ENCODE measurements at places on chromosomes 6 and 20.
A peak's percentile ranks its signal among the peaks of the same experiment; 100 is the strongest.

DNA sequence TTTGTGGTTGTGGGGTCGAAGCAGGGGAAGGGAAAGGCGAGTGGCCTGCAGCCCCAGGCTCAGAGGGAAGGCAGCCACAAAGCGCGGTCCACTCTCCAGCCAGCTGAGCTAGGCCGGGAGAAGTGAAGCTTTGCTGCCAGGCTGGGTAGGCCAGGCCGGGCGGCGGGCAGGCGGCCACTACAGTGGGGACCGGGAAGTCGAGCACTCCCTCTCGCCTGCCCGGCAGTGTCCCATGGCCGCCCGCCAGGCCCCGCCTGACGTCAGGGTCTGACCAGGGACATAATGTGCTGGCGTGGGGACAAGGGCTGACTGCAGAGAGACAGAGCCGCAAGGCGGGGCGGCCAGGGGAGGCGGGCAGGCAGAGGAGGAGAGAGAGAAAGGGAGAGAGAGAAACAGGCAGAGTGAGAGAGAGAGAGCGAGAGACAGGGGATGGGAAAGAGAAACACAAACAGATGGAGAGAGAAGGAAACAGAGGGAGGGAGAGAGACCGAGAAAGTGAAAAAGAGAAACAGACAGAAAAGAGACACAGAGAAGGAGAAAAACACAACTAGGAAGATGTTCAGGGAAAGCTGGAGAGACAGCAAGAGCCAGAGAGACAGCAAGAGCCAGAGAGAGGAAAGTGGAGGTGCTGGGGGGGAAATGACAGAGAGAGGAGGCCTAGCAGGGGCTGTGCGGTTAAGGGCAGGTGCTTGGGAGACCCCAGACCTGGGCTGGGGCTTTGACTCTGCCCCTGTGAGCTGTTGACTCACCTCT lies 94.5 kb upstream of the PTPN1 start:
- no peak for DNase-seq

DNA sequence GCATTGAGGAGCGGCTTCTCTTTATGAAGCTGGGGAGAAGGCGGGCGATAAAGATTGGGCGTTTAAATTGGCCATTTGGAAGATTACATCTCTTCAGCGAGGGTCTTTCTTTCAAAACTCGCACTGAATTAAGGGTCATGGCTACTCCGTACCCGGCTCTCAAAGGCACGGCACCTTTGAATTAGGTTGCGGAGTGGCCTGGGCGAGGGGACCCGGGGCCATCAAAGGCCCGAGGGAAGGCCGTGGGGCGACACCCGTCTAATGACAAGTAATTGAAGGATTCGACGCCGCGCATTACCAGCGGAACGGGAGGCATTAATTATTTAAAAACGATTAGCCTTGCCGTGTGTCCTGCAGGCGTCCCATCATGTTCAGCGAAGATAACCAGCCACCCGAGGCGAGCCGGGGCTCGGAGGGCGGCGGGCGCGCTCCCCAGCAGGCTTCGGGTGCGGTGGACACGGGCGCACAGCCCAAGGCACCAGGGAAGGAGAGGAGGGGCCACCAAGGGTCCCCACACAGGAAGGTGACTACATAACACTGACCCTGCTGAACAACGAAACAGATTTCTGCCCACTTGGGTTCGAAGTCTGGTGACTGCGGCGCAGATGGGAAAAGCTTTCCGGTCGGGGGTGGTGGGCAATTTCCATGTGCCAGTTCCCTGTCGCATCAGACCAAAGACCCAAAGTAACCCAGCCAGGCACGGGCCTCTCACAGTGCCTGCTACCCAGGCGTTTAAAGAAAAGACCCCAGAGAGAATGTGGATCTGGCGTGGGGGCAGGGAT lies 7.4 kb downstream of the FOXA2 start:
- DNase-seq, result no peak

DNA sequence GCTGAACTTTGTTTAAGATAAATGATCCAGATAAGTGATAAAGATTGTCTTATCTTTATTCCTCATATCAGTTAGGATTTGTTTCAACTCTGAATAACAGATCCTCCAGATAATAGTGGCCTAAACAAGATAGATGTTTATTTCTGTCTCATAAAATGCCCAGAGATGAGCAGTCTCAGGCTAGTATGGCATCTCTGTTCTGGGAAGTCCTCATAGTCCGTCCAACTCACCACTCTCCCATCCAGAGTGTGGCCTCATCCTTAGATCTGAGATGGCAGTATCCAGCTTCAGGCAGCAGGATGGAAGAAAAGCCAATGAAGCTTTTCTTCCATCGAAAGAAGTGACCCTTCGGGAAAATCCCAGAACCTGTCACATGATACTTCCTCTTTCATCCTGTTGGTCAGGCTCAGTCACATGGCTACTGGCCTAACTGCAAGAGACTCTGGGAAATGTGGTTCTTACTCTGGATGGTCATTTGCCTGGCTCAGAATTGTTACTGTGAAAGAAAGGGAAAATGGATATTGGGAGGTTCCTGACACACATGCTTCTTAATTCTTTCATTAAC lies 29.4 kb upstream of the TAGAP start:
- DNase-seq, result no peak

GRCh38 chr6:112640891-112641290 lies 293.8 kb downstream of the RFPL4B start:
- DNase-seq, result no peak

- no peak for DNase-seq
Measured at GRCh38 chr6:135296715-135297114, 115.6 kb downstream of the MYB start.

GRCh38 chr6:159084493-159085091 lies 39.8 kb upstream of the TAGAP start:
- no peak for DNase-seq

DNA sequence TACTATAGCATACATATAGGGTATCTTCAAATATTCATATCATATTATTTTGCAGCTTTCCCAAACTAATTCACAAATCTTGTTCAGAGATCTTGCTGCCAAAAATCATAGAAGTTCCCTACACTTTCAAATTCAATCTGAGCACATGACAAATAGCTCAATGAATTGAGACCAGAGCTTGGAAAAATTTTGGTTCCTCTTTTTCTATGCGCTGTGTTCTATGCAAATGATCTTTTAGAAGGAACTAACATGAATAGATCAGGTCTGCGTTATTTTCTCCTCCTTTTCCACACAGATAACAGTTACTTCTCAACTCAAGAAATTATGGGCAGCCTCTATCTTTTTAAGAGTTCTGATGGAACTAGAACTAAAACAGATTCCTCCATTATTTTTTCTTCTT lies 316.3 kb downstream of the ARHGAP18 start:
- no peak for DNase-seq

GRCh38 chr6:62775427-62776022 lies 435.7 kb upstream of the FKBP1C start:
- peak; percentile 33 for DNase-seq

DNA sequence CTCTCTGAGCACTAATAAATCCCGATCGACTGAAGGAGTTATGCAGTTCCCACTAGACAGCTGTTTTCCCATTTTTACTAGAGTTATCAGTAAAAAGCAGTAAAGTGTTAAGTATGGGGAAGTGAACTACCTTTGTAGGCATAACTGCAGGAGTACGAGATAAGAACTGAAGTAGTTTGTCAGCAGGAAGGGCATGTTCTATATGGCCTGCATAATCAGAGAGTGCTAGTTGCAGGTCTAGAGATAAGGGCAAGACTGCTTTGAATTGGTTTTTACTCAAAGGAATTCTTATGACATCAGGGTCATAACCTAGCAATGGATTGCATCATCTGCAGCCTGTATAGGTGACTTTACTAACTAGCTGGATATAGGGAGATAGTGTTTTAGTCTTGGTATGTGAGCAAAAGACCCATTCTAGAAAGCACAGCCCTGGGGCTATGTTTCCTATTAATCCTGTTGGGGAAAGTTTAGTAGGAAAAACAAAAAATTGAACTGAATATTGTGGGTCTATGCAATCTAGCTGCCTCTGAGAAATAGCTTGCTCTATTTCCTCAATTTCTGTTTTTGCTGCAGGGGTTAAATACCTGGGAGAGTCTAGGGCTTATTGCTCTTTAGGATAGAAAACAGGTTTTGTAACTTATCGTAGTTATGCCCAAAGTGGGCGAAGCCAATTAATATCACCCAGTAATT lies 22.6 kb upstream of the CRISP1 start:
- no peak for DNase-seq

DNA sequence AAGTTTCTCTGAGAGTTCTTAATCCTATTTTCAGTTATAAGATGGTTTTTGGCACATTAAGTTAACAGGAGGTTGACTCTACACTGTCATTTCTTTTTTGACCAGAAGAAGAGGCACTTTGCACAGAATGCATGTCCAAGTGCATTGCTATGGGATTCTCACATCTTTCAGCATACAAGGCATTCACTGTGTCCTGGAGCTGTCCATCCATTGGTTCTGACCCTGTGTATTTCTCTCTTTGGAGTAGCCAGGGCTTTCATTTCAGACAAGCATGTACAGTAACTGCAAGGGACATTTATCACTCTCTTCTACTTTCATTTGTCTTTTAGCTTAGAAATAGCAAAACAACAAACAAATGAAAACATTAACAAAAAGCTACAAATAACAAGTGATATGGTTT lies 275.1 kb upstream of the IMPG1 start:
- no peak for DNase-seq

DNA sequence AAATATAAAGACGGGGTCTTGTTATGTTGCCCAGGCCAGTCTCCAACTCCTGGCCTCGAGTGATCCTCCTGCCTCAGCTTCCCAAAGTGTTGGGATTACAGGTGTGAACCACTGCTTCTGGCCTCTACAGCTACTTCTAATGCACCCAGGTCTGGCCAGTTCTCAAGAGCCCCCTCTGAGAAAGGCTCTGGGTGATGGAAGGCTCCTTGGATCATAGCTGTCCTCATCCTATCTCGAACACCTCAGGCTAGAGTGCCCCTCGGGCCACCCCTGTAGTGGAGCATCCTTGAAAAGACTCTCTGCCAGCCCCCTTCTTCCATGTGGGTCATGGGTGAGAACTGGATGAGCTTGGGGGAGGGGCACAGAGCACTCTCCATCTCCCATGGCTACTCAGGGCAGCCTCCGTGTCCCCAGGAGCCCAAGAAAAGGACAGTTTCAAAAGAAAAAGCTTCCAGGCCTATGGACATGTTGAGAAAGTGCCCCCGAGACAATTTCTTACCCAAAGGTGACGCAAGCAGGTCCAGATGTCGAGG lies 714 bp upstream of the MYLK2 start:
- DNase-seq, result no peak

GRCh38 chr6:159045801-159046200 lies 1.0 kb upstream of the TAGAP start:
- no peak for DNase-seq

GRCh38 chr6:111534231-111534751 lies 51.3 kb upstream of the REV3L start:
- DNase-seq, result peak; percentile 97

DNA sequence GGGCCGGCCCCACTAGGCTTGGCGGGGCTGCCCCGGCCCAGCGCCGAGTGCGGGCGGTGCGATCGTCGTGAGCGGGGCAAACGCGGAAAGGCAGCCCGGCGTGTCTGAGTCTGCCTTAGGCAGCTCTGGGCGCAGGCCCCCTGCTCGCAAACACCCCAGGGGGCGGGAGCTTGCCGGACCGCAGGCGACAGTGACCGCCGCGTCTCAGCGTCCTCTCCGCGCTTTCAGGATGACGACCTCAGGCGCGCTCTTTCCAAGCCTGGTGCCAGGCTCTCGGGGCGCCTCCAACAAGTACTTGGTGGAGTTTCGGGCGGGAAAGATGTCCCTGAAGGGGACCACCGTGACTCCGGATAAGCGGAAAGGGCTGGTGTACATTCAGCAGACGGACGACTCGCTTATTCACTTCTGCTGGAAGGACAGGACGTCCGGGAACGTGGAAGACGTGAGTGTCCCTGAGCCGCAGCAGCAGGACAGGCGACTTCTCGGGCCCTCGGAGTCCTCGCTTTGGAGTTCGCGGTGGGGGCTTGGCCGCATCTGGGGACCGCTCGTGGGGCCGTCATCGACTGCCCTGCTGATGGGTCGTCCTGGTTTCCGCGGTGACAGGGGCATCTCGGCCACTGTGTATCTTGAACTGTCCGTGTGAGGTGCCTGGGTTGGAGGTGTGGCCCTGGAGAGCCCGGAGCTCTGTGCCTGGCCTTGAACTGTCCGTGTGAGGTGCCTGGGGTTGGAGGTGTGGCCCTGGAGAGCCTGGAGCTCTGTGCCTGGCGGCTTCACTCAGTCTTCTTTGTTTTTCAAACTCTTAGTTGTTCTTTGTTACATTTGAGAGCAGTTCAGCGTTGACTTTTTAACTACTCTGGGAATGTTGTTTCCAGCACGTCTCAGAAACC lies 786 bp downstream of the ADRM1 start:
- no peak for DNase-seq

DNA sequence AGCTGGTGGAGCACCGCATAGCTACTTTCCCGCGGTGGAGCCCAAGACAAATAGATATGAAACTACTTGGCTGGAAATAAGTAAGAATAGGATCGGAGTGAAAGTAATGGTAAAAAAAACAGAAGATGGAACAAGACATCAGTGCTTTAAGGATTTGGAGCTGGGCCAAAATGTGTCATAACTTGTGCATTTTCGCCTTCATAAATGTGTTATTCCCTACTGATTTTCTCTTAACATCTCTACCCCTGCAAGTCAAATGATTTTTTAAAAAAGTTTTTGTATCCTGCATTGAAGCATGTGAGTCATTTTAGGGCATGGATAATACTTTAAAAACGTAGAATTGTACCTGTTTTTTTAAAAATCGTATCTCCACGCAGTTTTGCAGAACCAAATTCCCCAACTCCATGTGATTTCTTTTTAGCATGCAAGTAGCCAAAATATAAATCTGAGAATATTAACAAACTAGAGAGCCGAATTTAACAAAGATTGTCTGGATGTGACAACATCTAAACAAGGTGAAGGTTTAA lies 882 bp upstream of the FAM184A start:
- no peak for DNase-seq

GRCh38 chr6:46376562-46377061 lies 114.6 kb downstream of the RCAN2 start:
- DNase-seq, result no peak

- no peak for DNase-seq
Measured at GRCh38 chr6:116180375-116180774, 54.4 kb upstream of the COL10A1 start.

GRCh38 chr6:31727717-31728671 lies 1.1 kb downstream of the DDAH2 start:
- DNase-seq, result no peak

DNA sequence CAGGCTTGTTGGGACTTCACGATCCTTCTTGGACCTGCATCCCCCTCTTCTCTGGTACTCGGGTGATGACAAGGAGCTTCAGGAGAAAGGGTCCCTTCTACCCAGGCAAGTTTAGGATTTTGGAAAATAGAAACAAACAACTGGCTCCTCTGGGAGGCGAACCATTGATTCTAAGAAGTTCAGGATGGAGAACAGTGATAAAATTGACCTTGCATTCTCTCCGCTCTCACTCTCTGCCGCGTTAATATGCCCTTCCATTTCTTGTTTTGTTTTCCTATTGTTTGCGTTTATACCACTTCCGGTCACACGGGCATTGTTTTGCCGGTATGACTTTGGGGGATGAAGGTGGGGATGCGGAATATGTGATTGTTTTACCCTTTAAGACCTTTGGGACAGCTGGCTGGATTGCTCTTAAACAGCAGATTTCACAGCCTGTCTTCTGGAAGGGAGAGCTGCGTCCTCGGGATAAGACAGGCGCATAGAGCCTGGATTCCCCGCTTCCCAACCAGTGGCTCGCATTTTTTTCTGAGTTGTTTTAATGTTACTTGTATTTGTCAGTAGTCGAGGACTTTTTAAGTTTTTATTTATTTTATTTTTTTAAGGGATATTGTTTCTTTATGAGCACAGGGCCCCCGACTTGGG lies 144.3 kb upstream of the ZNF184 start:
- peak; percentile 58 for DNase-seq

- DNase-seq, result no peak
Measured at GRCh38 chr6:149900620-149901443, 2.9 kb upstream of the RAET1E start.
